ENCODE measurements at places on chromosomes 5 and 9.

DNA sequence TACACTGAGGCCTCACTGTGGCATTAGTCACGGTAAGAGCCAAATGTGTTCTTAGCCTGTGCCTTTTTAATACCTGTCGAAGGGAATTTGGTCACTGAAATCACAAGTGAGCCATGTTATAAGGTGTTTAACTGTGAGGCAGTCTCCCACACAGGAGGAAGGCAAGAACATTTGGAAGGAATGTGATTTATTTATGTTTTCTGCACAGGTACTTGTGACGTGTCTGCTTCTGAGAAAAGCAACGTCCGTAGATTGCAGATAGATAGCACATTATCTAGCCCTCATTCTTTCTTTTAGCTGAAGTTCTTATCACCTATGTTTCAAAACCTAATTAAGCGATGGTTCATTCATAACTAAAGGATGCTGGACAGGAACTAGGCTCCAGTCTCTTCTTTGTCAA lies 19.0 kb upstream of the SMARCA2 start:
- DNase-seq, result no peak

DNA sequence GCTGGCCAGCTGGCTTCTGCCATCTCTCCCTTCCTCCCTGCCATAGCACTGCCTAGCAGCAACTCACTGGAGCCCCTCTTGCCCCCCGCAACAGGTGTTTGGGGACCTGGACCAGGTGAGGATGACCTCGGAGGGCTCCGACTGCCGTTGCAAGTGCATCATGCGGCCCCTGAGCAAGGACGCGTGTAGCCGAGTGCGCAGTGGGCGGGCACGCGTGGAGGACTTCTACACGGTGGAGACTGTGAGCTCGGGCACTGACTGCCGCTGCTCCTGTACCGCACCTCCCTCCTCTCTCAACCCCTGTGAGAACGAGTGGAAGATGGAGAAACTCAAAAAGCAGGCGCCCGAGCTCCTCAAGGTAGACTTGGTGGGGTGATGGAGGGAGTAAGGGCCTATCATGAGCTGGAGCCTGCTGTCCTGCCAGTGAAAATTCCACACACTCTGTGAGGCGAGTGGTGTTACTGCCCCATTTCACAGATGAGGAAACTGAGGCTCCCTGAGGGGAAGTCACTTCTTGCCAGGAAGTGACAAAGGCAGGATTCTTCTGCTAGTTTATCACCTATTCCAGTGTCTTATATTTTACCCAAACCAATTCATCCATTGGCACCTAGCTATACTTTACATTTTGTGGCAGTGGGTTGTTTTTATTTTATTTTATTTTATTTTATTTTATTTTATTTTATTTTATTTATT lies 10.1 kb downstream of the OLFML2A start:
- DNase-seq, result no peak

GRCh38 chr5:173456751-173457171 lies 128.5 kb upstream of the STC2 start:
- DNase-seq, result no peak

DNA sequence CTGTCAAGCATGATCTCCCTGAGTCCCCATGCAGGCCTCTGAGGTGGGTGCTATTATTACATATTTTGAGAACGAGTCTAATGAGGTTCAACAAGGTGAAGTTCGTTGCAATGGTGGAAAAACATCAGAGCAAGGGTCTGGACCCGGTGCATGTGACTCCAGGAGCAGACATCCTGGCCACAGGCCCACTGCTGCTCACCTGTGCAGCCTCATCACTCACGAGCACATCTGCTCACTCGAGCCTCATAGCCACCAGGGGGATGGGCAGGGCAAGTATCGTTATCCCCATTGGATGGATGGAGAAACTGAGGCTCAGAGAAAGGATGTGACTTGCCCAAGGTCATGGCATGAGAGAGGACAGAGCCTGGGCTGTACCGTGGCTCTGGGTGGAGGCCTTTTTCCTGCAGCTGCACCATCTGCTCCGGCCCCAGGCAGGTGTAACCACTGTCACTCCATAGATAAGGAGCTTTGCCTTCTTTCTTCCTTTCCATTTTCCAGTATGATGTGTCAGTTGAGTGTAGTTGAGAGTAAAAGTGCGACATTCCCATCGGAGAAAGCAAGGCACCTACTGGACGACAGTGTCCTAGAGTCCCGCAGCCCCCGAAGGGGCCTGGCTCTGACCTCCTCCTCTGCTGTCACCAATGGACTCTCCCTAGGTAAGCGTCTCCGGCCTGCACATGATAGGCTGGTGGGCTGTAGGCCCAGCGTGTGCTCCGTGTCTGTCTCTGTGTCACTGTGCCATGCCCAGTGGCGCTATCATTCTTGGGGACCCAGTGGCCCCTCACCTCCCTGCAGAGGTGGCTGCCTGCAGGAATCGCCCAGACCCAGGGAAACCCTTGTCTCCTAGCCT lies 68.4 kb upstream of the GARNL3 start:
- no peak for DNase-seq

DNA sequence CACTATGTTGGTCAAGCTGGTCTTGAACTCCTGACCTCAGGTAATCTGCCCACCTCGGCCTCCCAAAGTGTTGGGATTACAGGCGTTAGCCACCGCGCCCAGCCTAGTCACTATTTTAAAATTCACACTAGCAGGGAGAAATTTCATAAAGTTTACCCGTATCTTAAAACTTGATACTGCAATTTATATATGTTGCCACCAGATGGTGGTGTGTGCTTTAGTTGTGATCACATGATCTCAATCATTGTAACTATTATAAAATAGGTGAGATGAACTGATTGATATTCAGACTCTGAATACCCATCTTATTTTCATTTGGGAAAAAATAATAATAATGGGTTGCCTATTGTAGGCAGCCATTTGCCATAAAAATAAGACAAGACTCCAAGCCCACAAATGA lies 1330.4 kb upstream of the WWC1 start:
- DNase-seq, result no peak

GRCh38 chr5:41087461-41087860 lies 16.3 kb upstream of the MROH2B start:
- DNase-seq, result no peak

DNA sequence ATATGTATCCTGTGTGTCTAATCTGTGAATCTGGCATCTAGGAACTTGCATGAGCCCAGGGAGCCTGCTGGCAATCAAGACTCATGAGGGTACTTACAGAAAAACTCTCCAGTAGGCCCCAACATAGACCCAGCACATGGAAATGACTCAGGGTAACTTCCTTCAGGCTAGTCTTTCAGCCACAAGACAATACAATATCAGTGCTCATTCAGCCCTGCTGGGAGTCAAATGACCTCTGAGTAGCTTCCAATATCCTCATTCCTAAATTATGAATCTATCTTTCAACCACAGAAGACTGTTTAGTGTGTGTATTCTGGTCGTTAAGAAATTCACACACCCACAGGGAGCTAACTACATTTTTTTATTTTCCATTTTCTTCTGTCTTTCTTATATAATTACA lies 1273.0 kb downstream of the EFNA5 start:
- DNase-seq, result no peak

DNA sequence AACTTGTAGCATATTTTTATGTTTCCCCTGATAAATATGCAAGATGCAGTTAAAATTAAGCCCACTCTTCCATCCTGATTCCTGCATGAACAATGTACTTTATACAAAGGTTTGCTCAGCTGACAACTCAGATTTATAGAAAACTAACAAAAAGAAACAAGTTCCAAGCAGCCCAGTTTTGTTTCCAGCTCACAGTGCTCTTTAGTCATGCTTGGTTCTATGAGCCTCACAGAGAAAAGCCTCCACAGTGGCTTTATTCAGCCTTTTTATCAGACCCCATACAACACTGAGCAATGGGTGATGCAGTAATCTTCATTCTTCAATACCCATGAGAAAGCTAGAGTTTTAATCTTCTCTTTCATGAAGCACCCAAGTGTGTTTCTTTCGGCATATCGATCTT lies 329.6 kb downstream of the SLCO4C1 start:
- no peak for DNase-seq

- no peak for DNase-seq
Measured at GRCh38 chr9:22102146-22103053, 93.3 kb upstream of the CDKN2B start.

GRCh38 chr5:5558102-5558501 lies 135.6 kb downstream of the ICE1 start:
- no peak for DNase-seq

DNA sequence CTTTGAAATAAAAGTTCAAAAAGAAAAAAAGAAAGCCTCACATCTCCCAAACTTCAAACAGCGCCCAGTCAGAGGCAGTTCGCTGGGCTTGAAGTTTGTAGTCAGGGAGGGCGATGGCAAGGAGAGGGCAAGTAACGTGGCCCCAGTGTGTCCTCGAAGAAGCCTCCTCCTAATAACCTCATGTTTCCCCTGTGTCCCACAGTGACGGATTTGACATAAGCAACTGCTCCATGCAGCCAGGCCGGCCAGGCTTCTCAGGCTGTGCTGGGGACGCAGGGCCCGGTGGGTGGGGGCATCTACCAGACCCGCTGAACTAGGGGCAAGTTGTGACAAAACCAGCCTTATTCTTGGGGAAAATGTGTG lies 172.2 kb downstream of the ERCC6L2 start:
- no peak for DNase-seq

DNA sequence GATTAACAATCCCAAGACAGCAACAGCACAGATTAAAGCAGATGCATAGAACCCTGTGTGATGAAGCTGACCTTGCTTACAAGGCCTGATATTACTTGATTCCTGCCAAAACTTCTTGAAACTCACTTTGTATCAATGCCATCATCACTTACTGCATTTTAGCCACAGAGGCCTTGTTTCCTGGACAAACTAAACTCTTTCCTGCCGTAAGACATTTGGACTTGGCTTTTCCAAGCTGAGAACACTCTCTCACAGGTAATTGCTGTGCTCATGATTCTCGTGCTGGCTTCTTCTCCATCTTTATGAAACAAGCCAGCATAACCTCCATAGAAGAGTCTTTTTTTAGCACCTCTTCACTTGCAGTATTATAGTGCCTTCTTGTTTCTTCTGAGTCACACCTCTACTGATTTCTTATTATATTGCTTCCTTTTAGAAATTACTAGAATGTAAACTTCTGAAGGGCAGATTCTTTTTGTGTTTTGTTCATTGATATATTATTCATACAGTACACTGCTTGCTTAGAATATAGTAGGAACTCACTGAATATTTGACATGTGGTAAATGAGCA lies 456.5 kb upstream of the ZNF608 start:
- DNase-seq, result no peak

GRCh38 chr5:136506131-136506530 lies 140.8 kb upstream of the TRPC7 start:
- DNase-seq, result peak; percentile 41

GRCh38 chr9:120183615-120184014 lies 396.4 kb downstream of the CDK5RAP2 start:
- no peak for DNase-seq

GRCh38 chr5:86376214-86376613 lies 241.5 kb upstream of the COX7C start:
- DNase-seq, result no peak

- no peak for DNase-seq
Measured at GRCh38 chr9:131880833-131881583, 141.1 kb upstream of the RAPGEF1 start.

DNA sequence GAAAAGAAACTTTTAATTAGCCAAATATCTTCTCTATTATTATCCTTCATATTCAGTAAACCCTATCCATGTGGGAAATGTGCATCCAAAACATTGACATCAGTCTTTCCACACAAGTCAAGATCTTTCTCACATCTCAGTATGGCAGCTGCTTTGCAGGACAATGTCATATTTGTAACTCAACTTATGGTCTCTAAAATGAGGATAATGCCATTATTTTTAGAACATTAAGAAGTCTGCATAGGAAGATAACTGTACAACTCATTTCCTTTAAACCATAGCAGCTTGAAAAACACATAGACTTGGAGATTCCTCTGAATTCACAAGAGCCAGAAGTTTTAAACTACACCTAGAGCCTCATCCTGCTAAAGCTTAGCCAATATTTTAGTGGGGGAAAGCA lies 43.7 kb downstream of the MCTP1 start:
- DNase-seq, result no peak

DNA sequence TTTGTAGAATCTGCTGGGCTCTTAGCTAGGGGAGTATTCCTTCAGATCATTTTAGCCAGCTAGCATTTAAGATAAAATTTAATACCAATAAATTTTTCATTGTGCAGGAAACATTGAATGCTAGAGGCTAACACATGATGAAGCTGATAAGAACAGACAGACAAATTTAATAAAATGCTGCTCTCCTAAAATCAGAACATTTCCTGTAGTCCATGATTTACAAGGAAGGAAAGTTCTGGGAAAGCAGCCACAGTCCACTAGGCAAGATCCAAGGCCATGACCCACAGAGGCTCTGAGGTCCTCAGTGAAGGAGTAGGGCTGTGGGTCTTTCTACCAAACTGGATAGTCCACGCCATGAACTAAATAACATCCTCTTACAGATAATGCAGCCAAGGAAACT lies 253.0 kb downstream of the ICE1 start:
- DNase-seq, result no peak

GRCh38 chr9:33131790-33132772 lies 35.1 kb downstream of the B4GALT1 start:
- no peak for DNase-seq

DNA sequence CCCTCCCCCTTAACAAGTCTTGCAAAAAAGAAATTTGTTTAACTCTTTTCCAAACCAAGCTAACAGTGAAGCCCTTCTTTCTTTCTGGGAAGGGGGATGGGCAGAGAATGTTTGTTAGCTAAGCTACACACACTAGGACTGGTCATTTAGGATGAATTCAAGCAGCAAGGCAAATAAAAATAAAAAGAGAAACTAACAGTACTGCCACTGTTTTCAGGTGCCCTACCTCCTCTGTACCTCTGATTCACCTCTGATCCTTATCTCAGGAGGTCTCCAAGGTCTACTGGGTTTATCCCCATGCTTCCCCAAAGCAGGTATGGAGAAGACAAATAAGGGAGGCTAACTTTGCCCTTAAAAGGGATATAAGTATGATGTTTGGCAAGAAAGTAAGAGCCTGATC lies 52.9 kb downstream of the ELL2 start:
- no peak for DNase-seq

- DNase-seq, result no peak
Measured at GRCh38 chr5:160463740-160464465, 42.2 kb downstream of the PTTG1 start.

- no peak for DNase-seq
Measured at GRCh38 chr9:110148891-110149290, 59.1 kb downstream of the C9orf152 start.

GRCh38 chr5:149310947-149311658 lies 34.2 kb upstream of the GRPEL2 start:
- DNase-seq, result no peak

DNA sequence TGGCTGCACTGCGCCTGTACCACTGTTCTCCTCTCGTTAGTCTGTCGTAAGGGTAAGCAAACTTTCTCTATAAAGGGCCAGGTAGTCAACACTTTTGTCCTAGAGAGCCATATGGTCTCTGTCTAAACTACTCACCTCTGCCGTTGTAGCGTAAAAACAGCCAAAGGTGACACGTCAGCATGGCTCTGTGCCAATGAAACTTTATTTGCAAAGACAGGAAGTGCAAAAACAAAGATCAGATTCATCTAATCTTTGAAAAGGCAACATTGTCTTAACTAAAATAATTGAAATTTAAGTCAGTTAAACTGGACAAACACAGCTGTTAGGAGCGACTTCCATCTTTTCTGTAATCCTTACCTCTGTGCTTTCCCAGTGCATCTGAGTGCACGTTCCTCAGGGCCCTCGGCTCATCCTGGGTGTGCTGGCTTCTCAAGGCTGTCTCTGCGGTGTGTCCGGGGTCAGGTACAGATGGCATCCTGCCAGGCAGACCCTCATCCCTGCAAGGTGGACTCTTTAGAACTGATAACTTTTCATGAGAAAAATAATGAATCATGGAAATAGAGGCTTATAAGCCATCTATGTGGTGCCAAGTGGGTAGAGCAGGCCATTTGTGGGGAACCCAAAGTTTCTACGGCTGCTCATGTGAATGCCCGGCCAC lies 35.2 kb upstream of the IRX4 start:
- DNase-seq, result peak; percentile 41

Data from SHP77 (cell line).